ENCODE measurements at places on chromosomes 12 and 14.

DNA sequence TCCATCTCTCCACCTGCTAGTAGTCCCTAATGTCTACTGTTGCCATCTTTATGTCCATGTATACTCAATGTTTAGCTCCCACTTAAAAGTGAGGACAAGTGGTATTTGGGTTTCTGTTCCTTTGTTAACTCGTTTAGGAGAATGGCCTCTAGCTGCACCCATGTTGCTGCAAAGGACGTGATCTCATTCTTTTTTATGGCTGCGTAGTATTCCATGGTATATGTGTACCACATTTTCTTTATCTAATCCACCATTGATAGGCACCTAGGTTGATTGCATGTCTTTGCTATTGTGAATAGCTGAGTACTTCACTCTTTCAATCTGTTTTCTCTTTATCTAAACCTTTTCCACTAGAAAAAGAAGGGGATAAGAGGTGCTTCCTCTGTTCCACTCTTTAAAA is 130.0 kb downstream of the TMEM117 start:
- no peak for DNase-seq

DNA sequence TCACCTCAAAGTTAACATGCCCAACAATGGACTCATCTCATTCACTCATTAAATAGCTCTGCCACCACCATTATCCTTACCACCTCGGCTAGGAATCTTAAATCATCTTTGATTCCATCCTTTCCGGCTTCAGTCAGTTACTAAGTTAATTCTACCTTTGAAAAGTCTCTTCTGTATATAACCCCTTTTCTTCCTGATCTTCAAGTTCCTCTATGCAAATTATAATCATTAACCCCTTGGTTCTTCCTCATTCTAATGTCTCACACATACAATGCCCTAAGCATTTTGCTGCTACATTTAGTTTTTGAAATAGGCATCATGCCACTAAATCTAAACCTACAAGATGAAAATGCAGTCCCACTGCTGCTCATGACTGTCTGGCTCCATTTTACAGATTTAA is 51.6 kb downstream of the ATP2B1 start:
- DNase-seq, result no peak

DNA sequence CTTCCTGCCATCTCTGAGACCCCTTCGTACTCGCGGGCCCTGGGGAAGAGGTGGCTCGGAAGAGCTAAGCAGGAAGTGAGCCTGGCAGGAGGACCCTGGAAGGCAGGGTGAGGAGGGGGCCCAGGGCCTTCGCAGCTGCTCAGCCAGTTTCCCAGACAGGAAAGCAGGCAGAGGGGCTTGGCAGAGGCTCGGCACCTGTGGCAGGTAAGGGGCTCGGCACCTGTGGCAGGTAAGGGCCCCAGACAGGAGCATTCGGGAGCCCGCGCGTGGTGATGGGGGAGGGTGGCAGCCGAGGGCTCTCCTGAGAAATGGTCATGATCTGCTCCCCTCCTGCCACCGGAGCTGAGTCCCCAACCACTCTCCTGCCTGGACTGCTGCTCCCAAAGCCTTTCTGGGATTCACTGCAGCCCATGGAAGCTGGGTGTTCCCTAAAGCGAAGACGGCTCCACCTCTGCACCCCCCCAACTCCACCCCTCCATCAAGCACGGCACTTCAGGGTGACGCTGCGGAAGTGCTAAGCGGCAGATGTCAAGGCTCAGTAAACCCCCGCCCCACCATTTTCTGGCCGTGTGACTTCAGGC is 63.2 kb downstream of the PRIMA1 start:
- DNase-seq, result no peak

DNA sequence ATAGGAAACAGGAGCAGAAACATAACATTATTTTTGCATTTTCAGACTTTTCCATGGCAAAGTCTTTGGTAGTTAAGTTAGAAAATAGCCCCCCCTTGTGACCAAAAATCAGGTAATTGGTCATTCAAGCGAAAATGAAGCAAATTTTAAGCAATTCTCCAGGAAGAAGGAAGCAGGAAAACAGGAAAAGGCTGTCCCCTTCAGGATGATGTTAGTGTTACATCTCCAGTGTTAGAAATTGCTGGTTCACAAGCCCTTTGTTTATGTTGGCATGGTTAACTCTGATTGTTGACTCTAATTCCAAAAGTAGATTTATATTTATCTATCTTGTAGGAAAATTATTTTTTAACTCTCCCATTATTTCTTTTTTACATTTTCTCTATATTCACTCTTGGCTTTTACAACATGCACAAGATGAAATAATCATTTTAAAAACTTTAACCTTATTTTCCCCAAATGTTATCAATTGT is 18.8 kb upstream of the GAS2L3 start:
- no peak for DNase-seq

DNA sequence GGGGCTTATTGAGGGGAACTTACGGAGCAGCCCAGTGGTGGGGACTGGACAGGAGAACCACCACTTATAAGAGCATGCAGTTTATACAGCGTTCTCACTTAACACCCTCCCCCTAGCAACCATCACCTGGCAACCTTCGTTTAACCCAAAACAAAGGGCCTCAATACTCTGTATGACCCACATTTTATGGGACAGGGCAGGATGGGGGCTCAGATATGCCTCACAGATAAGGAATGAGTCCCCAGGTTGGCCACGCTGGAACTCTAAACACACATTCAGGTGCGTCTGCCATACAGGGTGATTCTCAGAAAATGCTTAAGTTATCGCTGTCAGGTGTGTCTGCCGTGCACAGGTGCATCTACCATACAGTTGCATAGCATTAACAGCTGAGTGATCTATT is 99.2 kb downstream of the GCH1 start:
- no peak for DNase-seq

DNA sequence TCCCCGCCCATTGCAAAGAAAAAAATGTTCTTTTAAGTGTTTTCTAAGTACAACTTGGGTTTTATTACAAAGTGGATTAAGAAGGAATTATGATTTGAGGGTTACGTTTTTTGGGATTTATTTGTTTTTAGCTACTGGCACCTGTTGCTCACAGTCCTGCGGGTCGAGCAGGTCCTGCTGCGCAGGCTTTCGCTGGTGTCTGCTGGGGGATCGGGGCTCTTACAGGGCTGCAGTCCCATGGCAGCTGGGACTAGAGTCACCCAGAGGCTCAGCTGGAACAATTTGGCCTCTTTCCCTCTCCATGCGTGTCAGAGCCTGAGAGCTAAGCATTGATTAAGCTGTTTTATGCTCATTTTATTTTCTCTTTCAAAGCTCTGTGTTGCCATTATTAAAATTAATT is 55.6 kb upstream of the DYNC1H1 start:
- DNase-seq, result no peak

GRCh38 chr12:65937161-65937641 is 112.9 kb downstream of the HMGA2 start:
- DNase-seq, result no peak

- no peak for DNase-seq
These were observed 32.6 kb upstream of the DHRS7 start for GRCh38 chr14:60197629-60198303.

- no peak for DNase-seq
These were observed 60.8 kb downstream of the ANO2 start for GRCh38 chr12:5884285-5884684.

GRCh38 chr12:94689646-94690036 is 39.3 kb upstream of the TMCC3 start:
- DNase-seq, result no peak

DNA sequence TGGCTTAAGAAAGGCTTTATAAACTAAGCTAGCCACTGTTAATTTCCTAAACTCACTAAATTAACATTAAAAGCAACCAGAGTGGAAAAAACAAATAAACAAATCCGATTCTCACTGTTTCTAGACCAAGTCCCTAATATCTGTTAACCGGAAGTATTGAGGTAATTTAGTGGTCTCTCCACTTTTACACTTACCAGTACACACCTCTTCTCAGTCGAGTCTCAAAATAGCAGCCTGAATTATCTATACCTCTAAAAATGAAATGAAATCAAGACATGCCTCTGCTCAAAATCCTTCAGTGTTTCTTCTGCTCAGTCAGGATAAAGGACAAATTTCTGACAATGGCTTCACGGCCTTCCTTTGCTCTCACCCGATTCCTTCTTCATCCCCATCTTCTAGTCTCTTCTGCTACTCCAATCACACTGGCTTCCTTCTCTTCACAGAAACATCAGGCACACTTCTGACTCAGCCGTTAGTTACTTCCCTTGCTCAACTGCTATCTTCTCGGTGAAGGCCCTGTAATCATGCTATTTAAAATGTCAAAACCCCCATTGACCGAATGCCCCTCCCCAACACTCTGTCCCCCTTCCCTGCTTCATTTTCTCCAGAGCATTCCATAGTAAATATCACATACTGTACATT is 161.3 kb downstream of the KITLG start:
- DNase-seq, result no peak

- DNase-seq, result no peak
These were observed 7.9 kb downstream of the C1S start for GRCh38 chr12:7068240-7068993.

DNA sequence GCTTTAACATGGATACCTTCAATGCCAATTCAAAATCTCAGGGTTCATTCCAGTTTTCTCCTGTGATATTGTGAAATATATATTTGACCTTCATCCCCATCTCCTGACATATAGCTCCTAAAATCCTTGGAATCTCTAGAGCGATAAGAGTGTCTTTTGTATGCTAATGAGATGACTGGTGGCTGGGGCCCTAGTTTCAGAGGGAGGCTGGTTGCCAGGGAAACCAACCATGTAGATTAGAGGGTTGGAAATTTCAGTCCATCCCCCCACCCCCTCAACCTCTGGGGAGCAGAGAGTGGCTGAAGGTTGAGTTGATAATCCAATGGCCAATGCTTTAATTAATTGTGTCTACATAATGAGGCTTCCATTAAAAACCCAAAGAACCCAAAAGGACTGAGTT is 59.4 kb downstream of the SDR9C7 start:
- no peak for DNase-seq

DNA sequence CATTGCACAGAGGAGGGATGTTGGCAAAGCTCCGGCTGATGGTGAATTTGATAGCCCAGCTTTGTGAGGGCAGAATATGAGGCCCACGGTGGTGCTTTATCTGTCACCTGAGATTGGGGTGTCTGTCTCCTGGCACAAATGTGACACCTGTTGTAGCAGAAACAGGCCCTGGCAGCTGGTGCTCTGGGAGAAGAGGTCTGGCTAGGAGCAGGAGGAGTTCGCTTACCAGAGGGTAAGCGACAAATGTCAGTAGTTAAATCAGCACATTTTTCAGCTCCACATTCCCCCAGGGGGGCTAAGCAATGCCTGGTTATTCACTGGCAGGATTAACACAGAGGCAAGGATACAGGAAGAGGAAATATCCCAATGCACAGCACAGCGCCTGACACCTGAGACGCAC is 71.1 kb downstream of the B4GALNT3 start:
- DNase-seq, result no peak

DNA sequence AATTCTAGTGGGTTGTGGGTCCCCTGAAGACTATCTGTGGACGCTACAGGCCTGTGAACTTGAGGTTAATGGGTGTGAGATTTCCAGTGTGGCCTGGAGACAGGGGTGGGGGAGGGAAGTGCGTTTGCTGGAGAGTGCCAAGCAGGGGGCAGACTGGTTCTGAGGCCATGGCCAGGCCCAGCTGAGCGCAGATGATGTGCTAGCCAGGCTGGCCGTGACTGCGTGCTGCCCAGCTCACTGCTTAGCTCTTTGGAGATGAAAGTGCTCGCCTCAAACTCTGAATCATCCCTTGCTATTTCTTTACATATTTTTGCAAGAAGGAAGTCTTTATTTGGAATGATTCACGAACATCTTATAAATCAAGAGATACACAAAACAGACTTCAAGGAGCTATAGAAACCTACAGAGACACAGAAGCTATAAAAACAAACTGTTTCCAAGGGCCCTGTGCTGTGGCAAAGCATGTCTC is 75.2 kb upstream of the PLEKHG3 start:
- DNase-seq, result no peak

DNA sequence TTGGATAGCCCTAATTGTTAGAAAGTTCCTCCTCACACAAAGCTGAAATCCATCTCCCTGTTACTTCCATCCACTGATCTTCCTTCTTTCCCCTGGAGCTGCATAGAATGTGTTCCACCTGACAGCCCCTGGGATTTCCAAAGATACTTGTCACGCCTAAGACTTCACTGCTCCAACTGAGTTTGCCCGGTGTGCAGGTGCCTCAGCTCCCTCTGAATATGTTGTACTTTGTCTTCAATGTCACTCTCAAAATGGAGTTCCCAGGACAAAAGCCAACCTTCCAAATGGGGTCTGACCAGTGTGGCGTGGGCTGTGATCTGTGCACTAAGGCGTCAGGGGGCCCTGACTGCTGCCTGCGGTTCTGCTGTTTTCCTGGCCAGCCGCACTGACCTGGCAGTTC is 42.8 kb downstream of the CACNA2D4 start:
- no peak for DNase-seq

DNA sequence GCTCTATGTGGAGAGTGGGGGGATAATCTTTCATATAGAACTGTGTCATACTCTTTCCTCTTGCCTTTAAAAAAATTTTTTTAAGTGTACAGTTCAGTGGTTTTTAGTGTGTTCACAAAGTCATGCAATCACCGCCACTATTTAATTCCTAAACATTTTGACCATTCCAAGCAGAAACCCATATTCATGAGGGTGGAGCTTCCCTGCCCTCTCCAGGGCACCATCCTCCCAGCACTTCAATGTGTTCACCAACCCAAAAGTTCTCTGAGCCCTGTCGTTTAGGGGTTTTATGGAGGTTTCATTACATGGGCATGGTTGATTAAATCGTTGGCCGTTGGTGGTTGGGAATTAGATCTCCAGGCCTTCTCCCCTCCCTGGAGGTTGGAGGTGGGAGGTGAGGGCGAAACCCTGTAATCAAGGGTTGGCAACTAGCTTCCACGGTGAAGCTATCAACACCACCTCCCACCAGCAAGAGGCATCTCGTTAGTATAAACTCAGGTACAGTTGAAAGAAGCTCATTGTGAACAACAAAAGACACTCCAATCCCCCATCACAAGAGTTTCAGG is 42.8 kb upstream of the WNK1 start:
- no peak for DNase-seq

- DNase-seq, result no peak
These were observed 217.2 kb upstream of the BMP4 start for GRCh38 chr14:54173802-54174201.

- no peak for DNase-seq
These were observed 12.3 kb downstream of the SIX1 start for GRCh38 chr14:60636879-60637478.

DNA sequence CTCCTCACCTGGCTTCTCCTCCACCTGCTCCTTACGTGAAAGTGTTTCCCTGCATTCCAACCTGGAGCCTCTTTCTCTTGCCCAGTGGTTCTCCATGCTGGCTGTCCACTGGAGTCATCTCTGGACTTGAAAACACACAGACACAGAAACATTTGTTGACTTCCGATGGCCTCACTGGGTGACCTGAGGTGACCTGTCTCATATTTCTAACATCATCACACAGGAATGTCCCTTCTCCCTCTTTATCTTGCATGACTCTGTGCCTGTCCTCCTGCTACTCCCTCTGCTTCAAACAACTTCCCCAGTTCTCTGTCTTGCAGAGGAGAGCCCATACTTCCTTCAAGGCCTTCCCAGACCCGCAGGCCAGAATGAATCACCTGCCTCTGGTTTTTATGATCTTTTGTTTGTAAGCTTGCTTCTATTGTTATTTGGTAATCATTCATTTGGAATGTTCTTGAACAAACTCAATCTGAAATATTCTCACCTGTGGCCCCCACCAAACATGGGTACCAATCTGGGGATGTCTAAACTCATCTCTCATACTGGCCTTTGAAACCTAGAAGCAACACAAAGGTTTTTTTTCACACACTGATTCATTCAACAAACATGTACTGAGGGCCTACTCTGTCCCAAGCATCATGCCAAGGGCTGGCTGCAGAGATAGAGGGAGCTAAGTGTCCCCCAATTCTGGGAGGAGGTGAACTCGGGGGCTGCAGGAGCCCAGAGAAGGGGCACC is 9.7 kb upstream of the RIN3 start:
- DNase-seq, result no peak

GRCh38 chr14:65167072-65167645 is 64.8 kb upstream of the MAX start:
- no peak for DNase-seq
